ENCODE measurements at places on chromosomes 5 and 9. TPM values are rescaled to one million over a fixed set of nuclear protein-coding genes. Genes with fewer than 3 reads are reported as not detected.
A peak's percentile ranks its signal among the peaks of the same experiment; 100 is the strongest.

- no peak for DNase-seq
Observed at GRCh38 chr5:4197151-4197550, 601.5 kb downstream of the IRX1 start.

- no peak for DNase-seq
Observed at GRCh38 chr5:38468978-38469706, 87.3 kb downstream of the LIFR start.

- DNase-seq = peak; percentile 23
Observed at GRCh38 chr5:173984218-173984617, 4.8 kb upstream of the C5orf47 start.

DNA sequence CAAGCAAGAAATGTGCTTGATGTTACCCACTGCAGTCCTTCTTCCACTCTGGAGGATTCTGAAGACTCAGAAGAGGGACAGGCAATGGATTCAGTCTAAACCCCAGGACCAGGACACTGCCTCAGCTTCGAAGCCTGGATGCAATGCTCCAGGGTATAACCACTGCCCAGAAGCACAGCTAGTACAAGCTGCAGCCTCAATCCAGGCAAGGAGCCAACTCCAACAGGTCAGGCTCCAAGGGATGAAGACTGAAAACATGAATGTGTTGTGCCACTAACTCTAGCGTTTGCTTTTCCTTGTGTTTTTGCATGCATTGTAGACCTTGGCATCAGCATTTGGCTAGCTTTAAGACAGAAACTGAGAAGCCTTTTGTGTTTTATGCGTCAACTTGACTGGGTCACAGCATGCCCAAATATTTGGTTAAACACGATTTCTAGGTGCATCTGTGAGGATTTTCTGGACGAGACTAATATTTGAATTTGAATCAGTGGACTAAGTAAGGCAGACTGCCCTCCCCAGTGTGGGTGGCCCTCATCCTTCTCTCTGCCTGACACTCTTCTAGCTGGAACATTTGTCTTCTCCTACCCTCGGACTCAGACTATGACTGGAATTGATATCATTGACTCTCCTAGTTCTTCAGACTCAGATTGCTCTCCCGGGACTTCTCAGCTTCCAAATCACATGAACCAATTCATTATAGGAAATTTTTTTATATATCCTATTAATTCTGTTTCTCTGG, 20.5 kb upstream of the GPX3 start:
- no peak for DNase-seq

- DNase-seq = no peak
Observed at GRCh38 chr9:4567601-4568000, 77.3 kb downstream of the SLC1A1 start.

GRCh38 chr5:53991942-53992341, 318.4 kb downstream of the ARL15 start:
- DNase-seq = peak; percentile 61

DNA sequence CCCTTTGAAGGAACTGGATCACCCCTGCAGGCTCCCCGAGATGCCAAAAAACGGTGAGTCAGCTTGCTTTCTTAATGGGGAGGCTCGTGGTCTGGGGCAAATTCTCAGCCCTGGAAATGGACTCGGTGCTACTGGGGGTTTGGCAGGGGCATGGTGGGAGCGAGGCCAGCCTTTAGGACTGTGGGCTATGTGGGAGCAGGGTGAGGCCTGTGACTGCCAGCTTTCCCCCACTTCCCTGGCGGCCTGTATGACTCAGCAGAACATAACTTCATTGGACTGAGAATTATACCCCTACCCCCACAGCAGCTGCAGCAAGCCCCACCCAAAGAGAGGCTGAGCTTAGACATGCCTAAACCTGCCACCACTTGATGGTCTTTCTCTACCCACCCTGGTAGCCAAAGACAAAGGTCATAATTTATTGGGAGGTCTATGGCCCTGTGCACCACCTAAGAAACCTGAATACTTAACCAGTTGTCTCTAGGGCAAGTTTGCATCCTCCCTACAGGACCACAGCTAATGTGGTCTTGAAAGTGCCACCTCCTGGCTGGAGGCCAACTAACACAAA, 325.3 kb downstream of the TLE1 start:
- no peak for DNase-seq

- DNase-seq = no peak
Observed at GRCh38 chr5:57805732-57806131, 323.1 kb upstream of the ACTBL2 start.

- DNase-seq = no peak
Observed at GRCh38 chr5:68176802-68177479, 38.6 kb upstream of the PIK3R1 start.

DNA sequence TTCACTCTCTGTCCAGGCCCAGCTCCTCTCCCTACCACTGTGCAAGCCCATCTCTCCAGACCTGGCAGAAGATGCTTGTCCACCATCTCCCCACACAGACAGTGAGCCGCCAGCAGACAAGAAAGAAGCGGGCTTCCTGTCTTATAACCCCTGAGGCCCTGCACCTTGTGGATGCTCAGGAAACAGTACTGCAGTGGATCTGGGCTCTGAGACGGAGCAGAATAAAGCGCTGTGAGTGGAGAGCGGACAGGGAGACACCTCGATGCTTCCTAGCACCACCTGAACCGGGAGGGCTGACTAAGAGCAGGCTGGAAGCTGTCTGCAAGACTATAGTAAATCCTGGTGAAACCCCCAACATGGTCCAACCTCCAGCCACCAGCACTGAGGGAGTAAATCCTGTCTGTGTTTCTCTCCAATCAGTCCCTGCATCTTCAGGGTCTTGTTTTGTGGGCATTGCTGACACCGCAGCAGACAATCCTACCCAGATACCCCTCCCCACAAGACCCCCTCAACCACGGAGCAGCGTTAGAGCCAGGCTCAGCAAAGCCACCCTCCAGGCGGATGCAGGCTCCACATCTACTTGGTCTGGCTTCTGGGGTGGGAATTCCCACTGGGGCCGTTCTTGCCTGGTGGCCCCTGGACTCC, 18.7 kb downstream of the ORM2 start:
- no peak for DNase-seq

GRCh38 chr5:139287890-139288635, 5.5 kb upstream of the MATR3 start:
- DNase-seq = no peak

NR4A3 gene
- 51.1 TPM for total RNA-seq

PLEKHG4B gene
- not detected for total RNA-seq

HAPLN1 gene
- not detected for total RNA-seq

SURF6 gene
- 28.8 TPM for total RNA-seq

All from activated CD4-positive, alpha-beta T cell treated with anti-CD3 and anti-CD28 coated beads, Interleukin-2, amount 10 ng/mL, durations not matched to agents 24 days and 14 days (primary cell).